Myometrial cell (primary cell): ENCODE measurements at places on chromosomes 7 and 10. TPM values are rescaled to one million over a fixed set of nuclear protein-coding genes. Genes with fewer than 3 reads are reported as not detected.

ADGRA1 gene
- total RNA-seq: not detected in 2 replicates

SFRP4 gene
- under 0.01 and 0.29 TPM in 2 replicates for total RNA-seq

IFT22 gene
- total RNA-seq: 48.4 and 52.8 TPM in 2 replicates

HOXA11 gene
- 28.4 and 32.6 TPM in 2 replicates for total RNA-seq

NUDT13 gene
- total RNA-seq: 1.2 and 1.8 TPM in 2 replicates

ZNF33B gene
- 1.4 and 2.8 TPM in 2 replicates for total RNA-seq

CNOT4 gene
- 6.6 and 8.6 TPM in 2 replicates for total RNA-seq

NPY4R2 gene
- total RNA-seq: not detected in 2 replicates

C10orf53 gene
- not detected in 2 replicates for total RNA-seq

CYP3A4 gene
- not detected in 2 replicates for total RNA-seq

FAM200A gene
- total RNA-seq: 4.0 and 5.5 TPM in 2 replicates

ZNF853 gene
- under 0.01 and 0.58 TPM in 2 replicates for total RNA-seq

MYH16 gene
- total RNA-seq: not detected in 2 replicates

OPALIN gene
- not detected in 2 replicates for total RNA-seq

BRAT1 gene
- total RNA-seq: 43.8 and 51.0 TPM in 2 replicates

EPHB4 gene
- 33.1 and 53.0 TPM in 2 replicates for total RNA-seq

NPC1L1 gene
- total RNA-seq: not detected in 2 replicates

GPR26 gene
- not detected in 2 replicates for total RNA-seq

RBM48 gene
- total RNA-seq: 3.2 and 5.1 TPM in 2 replicates

WASHC2C gene
- 19.3 and 27.5 TPM in 2 replicates for total RNA-seq

AFAP1L2 gene
- 2.3 and 6.3 TPM in 2 replicates for total RNA-seq

MINDY3 gene
- 31.0 and 31.1 TPM in 2 replicates for total RNA-seq

SH2B2 gene
- 1.8 and 4.3 TPM in 2 replicates for total RNA-seq

NXPH1 gene
- total RNA-seq: not detected in 2 replicates

RTKN2 gene
- total RNA-seq: 0.71 and 0.86 TPM in 2 replicates

ATG9B gene
- total RNA-seq: not detected in 2 replicates

ZNF117 gene
- 2.6 and 2.7 TPM in 2 replicates for total RNA-seq

ANXA8L1 gene
- 0.86 and 2.7 TPM in 2 replicates for total RNA-seq

CUL2 gene
- total RNA-seq: 32.6 and 47.6 TPM in 2 replicates

BUD23 gene
- total RNA-seq: 99.5 and 104 TPM in 2 replicates

DIP2C gene
- 12.1 and 14.4 TPM in 2 replicates for total RNA-seq

HSPA12A gene
- total RNA-seq: 8.6 and 12.4 TPM in 2 replicates

ADCK2 gene
- total RNA-seq: 14.7 and 17.5 TPM in 2 replicates

KIAA1217 gene
- total RNA-seq: 3.5 and 5.0 TPM in 2 replicates

FBH1 gene
- total RNA-seq: 79.6 and 98.9 TPM in 2 replicates

CALN1 gene
- not detected in 2 replicates for total RNA-seq

FRAT1 gene
- total RNA-seq: 1.4 and 1.9 TPM in 2 replicates

GDF2 gene
- not detected in 2 replicates for total RNA-seq

GPR141 gene
- total RNA-seq: not detected in 2 replicates

TMEM26 gene
- total RNA-seq: under 0.01 and 0.18 TPM in 2 replicates

PDE1C gene
- total RNA-seq: 0.18 and 0.86 TPM in 2 replicates

PLA2G12B gene
- total RNA-seq: not detected in 2 replicates

DNAH11 gene
- under 0.01 and 1.4 TPM in 2 replicates for total RNA-seq

NODAL gene
- not detected in 2 replicates for total RNA-seq

ZNF467 gene
- 1.4 and 3.0 TPM in 2 replicates for total RNA-seq

PAPOLB gene
- total RNA-seq: under 0.01 TPM in 1 of 2 replicates, not detected in the other

CTAGE15 gene
- not detected in 2 replicates for total RNA-seq

SPDYE5 gene
- total RNA-seq: not detected in 2 replicates

TMEM184A gene
- 0.18 TPM in 1 of 2 replicates, not detected in the other for total RNA-seq

TBRG4 gene
- 69.2 and 87.7 TPM in 2 replicates for total RNA-seq

MUC3A gene
- not detected in 2 replicates for total RNA-seq

CALCR gene
- not detected in 2 replicates for total RNA-seq

CYP3A5 gene
- 0.89 and 3.2 TPM in 2 replicates for total RNA-seq

CTAGE6 gene
- 0.35 TPM in 1 of 2 replicates, not detected in the other for total RNA-seq

PTPN20 gene
- 0.29 and 0.35 TPM in 2 replicates for total RNA-seq

HTR7 gene
- total RNA-seq: 0.18 and 0.29 TPM in 2 replicates

NEUROD6 gene
- not detected in 2 replicates for total RNA-seq

TAS2R41 gene
- not detected in 2 replicates for total RNA-seq

CNNM1 gene
- total RNA-seq: not detected in 2 replicates
